ENCODE measurements at places on chromosomes 2 and 18.

DNA sequence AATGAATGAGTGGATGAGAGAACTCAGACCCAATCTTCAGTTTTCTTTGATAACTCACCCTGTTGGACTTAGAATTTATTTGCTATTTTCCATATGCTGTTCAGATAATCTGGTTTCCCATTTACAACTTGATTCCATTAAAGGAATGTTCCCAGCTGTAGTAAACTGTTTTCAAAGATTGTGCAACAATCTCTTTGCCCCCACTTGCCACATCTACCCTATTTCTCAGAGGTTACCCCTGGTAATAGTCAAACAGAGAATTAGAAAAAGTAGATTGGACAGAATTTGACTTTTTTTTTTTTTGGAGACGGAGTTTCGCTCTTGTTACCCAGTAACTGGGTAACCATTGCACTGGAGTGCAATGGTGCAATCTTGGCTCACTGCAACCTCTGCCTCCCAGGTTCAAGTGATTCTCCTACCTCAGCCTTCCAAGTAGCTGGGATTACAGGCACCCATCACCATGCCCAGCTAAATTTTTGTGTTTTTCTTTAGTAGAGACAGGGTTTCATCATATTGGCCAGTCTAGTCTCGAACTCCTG is 93.4 kb upstream of the SIX2 start:
- no peak for ATAC-seq

- ATAC-seq, result no peak
Observed at GRCh38 chr2:225468131-225468530, 68.6 kb downstream of the NYAP2 start.

DNA sequence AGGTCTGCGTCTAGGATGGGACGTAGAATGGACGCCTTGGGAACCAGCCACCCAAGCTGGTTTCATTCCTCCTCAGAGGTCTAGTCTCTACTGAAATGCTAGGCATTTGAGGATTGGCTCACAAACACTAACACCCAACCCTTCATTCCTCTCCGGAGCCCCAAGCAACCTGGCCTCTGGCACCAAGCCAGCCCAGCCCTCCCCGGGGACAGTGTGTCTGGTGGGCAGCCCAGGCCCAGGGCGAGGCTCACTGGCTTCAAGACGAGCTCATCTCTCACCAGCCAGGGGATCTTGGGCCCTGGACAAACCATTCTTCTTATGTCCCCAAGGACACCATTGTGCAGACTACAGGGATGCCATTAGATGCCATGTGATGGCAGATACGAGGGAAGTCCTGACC is 182.5 kb downstream of the CTIF start:
- ATAC-seq, result no peak

DNA sequence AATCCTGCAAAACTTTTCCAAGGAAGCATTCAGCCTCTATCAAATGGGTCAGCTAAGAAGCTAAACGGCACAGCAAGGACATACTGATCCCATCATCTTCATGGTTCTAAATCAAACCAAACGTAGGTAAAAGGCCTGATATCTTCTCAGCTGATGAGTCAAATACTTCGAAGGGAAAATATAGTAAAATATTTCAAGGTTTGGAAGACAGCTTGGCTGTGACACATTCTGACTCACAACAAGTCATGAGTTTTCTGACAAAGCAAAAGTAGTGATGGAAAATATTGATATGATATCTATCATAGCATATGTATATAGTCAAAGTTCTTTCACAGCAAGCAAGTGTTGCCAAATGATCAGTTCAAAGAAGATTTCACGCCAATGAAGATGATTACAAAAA is 31.5 kb downstream of the DOCK10 start:
- peak; percentile 84 for ATAC-seq

DNA sequence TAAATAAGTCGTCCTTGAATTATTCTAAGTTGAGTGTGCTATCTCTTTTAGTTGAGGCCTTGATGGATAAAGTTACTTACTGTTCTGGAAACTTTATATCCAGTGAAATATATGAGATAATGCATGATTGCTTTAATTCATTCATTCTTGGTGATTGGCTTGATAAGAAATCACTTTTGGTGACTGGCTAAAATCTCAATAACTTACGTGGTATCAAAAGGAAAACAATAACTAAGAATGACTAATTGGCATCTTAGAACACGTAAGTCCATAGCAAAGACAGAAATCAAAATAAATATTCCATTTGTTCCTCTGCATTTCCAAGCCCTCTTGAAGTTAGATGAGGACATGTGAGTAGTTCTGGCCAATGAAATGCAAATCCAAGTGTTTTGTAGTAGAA is 251.6 kb downstream of the NUP35 start:
- no peak for ATAC-seq

- no peak for ATAC-seq
Observed at GRCh38 chr2:45134726-45135125, 125.5 kb upstream of the SIX2 start.

DNA sequence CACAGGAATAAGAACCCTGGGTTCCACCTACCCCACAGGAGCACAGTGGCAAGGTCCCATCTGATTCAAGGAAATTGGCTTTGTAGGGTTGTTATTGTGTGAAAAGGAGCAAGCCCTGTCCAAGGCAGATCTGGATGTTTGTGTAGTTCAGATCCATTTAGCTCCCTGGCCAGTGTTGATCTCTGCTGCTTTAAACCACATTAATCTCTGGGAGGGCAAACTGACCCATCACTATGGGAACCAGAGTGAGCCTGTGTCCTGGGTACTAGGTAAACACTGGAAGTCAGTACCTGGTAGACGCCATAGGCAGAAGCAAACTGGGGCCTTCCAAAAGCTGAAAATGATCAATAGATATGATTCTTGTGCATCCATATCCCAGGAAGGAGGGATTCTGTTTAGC is 271.5 kb upstream of the EPAS1 start:
- ATAC-seq, result no peak

DNA sequence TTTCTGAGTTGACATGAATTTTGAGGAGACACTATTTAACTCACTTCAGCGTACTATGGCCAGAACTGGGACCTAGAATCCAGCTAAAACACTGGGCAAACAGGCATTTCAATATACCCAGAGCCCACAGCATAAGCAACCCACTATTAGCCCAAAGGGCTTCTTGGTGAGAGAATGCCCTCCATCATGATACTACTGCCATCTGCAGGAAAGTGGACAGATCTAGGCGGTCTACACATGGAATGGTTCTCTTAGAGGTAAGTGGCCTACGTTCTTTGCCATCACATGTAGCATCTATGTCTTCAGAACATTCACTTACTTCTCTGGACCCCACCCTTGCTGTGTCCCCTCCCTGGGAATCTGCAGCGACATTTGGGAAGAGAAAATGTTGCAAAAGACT is 181.3 kb upstream of the LINC00305 start:
- no peak for ATAC-seq

- ATAC-seq, result no peak
Observed at GRCh38 chr2:43027097-43027873, 199.1 kb downstream of the ZFP36L2 start.

- no peak for ATAC-seq
Observed at GRCh38 chr18:10023853-10024570, 110.2 kb downstream of the VAPA start.
